ENCODE measurements at places on chromosomes 11 and 22. TPM values are rescaled to one million over a fixed set of nuclear protein-coding genes. Genes with fewer than 3 reads are reported as not detected.

CD6 gene
- not detected for total RNA-seq

SYT13 gene
- total RNA-seq = 6.0 TPM

KMT5B gene
- 61.6 TPM for total RNA-seq

PGA4 gene
- not detected for total RNA-seq

IL18 gene
- 0.31 TPM for total RNA-seq

LINC01488 gene
- not detected for total RNA-seq

SLC17A6 gene
- total RNA-seq = not detected
